ENCODE measurements at places on chromosomes 12 and 14. TPM values are rescaled to one million over a fixed set of nuclear protein-coding genes. Genes with fewer than 3 reads are reported as not detected.

GRCh38 chr14:67722293-67722692 lies 20.6 kb downstream of the RDH12 start:
- peak; percentile 69 for DNase-seq

- no peak for DNase-seq
Measured at GRCh38 chr12:3204143-3204542, 127.0 kb downstream of the TSPAN9 start.

DNA sequence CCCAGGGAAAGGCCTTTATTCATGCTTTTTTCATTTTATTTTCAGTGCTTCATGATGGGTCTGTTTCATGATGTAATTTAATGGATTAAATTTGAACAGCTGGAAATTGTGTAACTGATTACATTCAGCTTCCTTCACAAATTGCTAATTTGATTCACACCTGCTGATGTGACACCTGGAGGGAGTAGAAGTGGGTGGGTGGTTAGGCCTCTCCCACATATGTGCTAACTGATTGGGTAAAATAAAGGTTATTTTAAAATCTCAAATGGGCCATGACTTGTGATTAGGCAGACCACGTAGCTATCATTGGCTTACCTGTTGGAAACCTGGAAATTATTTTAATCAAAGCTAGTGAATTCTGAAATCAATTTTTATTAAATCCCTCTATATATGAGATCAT lies 142.1 kb downstream of the GXYLT1 start:
- DNase-seq = no peak

DNA sequence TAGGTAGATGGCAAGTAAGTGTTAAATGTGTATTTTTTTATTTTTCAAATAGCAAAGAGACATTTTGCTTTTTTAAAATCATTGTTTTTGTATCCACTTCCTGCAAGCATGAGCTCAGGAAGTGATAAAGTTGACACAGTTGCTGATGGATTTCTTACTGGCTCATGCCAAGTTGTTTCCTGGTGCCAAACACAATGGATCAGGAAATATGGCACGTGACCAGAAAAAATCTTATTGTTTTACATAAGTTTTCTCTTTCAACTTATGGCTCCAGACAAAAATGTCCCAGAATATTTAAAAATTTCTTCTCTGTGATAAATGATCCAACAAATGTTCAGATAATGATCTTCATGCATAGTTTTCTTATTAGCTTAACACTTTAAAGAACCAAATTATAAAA lies 1279.1 kb upstream of the FLRT2 start:
- DNase-seq = no peak

DNA sequence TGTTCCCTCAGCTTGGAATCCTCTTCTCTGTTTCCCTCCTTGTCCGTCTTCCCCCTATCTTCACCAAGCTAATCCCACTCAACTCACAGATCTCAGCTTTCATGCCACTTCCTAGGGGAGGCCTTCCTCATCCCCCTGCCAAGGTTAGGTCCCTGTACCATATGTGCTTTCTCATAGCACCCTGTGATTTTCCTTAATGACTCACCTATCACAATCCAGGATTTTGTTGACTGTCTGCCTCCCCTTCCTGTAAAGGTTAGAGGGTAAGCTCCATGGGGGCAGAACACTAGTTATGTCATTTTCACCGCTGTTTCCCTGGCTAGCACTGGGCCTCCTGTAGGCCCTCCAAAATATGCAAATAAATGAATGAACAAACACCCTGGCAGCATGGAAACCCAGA lies 57.6 kb downstream of the CRADD start:
- no peak for DNase-seq

DNA sequence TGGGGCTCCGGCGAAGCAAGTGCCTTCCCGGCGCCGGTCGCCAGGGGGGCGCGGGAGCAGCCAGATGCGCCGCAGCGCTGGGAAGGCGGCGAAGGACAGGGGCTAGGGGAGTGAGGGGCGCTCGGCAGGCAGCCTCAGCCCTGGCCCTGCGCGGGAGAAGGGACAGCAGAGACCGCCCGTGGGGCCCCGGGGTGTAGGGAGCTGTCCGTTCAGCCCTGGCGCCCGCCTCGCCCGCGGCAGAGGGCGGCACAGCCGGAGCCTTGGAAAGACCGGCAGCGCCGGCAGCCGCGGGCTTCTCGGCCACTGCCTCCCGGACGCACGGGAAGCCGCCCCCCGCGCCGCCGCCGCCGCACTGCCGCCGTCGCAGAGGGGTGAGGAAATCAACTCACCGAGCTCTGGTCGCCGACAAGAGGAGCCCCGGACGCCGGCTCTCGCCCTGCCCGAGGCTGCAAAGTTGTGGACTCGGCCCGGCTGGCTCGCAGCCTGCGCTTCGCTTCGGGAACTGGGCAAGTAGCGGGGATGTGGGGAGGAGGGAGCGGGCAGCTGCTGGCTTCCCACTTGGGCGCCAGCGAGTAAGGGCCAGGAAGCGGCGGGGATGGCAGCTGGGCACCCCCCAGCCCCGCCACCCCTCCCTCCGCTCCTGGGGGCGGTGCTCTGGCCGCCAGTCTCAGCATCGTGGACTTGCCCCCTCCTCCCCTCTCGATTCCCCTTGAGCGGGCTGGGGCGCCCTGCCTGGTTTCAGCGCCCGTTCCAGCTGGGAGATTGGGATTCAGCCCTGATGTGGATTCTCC lies at the start of gene ZDHHC22:
Gene ZDHHC22, minus strand, starts transcription at position 578 of the 791 bp plus-strand sequence. CDS start 2,053 bp downstream, outside the sequence.
- DNase-seq = peak; percentile 71

COX8C gene
- not detected for total RNA-seq

PLA2G1B gene
- not detected for total RNA-seq

CLEC4D gene
- 1.8 TPM for total RNA-seq

SLC25A47 gene
- not detected for total RNA-seq

APAF1 gene
- total RNA-seq = 37.5 TPM

All from stomach (tissue), 19 donors.